Fibroblast of pulmonary artery (primary cell): ENCODE measurements at places on chromosomes 5 and 9.
A peak's percentile ranks its signal among the peaks of the same experiment; 100 is the strongest.

- DNase-seq: peak; percentile 5
Observed at GRCh38 chr5:165620394-165620793, 2115.0 kb downstream of the MAT2B start.

GRCh38 chr5:5066276-5067186, 73.6 kb upstream of the ADAMTS16 start:
- DNase-seq: no peak

DNA sequence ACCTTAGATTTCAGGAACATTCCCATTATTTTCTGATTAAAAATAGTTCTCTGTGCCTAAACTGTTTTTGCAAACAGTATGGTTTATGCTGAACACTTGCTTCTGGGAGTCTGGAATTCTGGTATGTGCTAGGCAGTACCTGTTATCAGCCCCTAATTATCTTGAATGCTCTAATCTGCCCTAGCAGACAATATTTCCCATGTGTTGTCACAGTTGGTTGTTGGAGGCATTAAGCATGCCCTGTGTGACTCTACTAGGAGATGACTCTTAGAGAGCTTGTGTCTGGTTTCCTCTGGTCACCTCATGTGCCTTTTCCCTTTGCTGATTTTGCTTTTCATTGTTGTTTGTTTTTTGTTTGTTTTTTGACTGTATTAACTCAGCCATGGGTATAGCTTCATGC, 36.6 kb downstream of the UHRF2 start:
- DNase-seq: no peak

- no peak for DNase-seq
Observed at GRCh38 chr9:99182356-99182755, 39.4 kb downstream of the ALG2 start.

GRCh38 chr9:134922932-134923240, 5.2 kb upstream of the FCN1 start:
- no peak for DNase-seq

GRCh38 chr5:27701931-27702903, 663.8 kb upstream of the CDH9 start:
- DNase-seq: peak; percentile 58

- DNase-seq: no peak
Observed at GRCh38 chr9:87593359-87593980, 95.8 kb downstream of the DAPK1 start.

DNA sequence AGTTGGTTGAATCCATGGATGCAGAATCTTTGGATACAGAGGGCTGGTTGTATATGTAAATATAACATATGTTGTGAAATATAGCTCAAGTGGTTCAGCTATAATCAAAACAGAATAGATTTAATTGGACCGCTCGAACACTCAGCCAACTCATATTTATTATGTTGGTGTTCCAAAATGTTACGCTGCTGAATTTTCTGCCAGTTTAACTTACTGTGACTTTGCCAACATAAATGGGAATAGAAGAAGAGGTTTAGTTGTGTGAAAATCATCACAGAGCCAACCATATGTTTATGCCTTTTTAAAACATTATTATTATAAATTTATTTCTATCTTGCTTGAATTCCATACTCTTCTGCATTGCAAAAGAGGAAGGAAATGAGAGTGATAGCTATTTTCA, 178.2 kb upstream of the FBXL7 start:
- DNase-seq: no peak

DNA sequence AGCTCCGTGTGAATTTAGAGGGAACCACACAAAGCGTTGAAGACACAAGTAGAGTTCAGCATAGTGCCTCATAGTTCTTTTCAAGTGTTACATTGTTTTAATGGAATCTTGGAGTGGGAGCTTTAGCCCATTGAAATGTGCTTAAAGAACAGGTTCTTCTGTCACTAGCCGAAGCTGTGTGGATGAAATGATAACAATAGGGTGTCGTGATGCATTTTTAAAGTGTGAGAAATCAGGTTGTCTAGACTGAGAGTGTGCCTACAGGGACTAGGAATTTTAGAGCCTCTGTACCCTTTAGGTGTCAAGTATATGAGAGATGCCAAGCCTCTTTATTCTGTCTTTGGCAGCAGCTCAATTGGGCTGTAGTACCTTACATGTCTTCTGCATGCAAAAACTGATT, 83.0 kb downstream of the NDUFS4 start:
- DNase-seq: no peak

- DNase-seq: peak; percentile 65
Observed at GRCh38 chr5:110817459-110817858, 78.7 kb downstream of the SLC25A46 start.

- peak; percentile 12 for DNase-seq
Observed at GRCh38 chr5:105684799-105685198, 1985.9 kb downstream of the EFNA5 start.

- DNase-seq: no peak
Observed at GRCh38 chr9:76191493-76191892, 202.7 kb downstream of the RFK start.

DNA sequence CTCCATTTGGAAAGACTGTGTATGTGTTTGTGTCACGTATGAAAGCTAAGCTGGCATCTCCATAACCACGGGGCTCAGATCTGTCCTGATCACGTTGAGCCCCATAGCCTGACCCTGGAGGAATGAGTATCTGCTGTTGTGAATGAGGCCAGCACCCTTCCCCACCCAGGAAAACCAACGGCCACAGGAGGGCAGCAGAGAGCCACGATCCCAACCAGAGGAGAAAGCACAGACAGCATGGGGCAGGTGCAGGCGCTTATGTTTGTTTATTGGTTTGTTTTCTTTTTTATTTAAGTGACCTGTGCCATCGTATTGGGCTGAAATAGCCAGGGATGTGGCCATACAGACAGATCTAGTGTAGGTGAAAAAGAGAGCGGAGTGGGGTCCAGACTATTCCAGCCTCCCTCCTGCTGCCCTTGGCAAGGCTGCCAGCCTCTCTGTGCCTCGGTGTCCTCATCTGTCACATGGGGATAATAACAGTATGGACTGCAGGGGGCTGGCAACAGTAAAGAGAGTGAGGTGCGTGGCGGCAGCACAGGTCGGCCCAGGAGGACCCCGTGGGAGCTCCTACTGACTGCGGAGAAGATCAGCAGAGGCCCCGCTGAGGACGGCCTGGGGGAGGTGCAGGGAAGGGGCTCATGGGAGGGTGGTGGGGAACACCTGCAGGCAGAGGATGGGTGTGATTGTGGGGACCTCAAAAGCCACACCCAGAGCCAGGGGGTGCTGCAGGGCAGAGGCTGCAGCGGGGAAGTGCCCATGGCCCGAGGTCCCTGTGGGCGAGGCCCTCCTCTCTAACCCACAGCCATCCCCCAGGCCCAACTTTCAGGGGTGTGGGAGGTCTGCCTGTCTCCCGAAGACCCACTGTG, 12.1 kb downstream of the OR2V2 start:
- DNase-seq: peak; percentile 83

DNA sequence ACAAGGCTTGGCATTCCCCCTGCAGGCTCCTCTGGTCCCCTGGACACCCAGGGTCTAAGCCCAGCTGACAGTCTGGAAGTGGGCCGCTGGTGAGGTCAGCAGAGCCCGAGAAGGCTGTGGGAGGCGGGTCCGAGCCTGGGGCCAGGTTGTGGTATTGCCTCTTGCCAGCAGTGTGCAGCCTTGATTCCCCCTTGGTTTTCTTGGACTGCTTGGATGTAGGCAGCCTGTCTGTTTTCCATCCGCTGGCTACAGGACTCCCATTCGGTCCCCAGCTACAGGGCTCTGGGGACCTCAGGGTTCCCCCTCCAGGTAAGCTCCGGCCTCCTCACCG, 1.6 kb downstream of the AIF1L start:
- no peak for DNase-seq

- no peak for DNase-seq
Observed at GRCh38 chr5:75716715-75717081, 539 bp downstream of the POC5 start.

- peak; percentile 68 for DNase-seq
Observed at GRCh38 chr9:78325343-78325742, 28.4 kb downstream of the PSAT1 start.

- no peak for DNase-seq
Observed at GRCh38 chr5:177982072-177982727, 13.8 kb downstream of the PROP1 start.

DNA sequence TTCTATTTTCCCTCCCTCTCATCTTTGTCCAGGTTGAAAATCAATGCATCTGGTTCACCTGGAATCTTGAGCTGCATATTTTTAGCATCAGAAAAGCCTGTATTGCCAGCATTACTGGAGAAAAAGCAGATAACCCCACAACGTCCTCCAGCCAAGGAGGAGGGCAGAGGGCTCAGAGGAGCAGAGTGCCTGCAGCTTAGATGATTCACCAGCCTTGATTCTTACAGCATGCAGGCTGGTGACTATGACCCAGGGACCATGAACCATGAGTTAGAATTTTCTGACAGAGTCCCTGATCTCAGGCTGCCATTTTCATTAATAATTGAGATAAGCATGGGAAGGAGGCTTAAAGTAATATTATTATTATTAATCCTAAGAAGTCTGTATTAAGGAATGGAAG, 278.2 kb downstream of the BRINP1 start:
- no peak for DNase-seq

- no peak for DNase-seq
Observed at GRCh38 chr5:157290981-157291711, 25.2 kb downstream of the CYFIP2 start.

- no peak for DNase-seq
Observed at GRCh38 chr5:58491216-58491892, at the start of gene GAPT. Gene GAPT, plus strand, starts transcription at chr5:58491435. Its CDS starts 3,102 bp downstream, at chr5:58494537.

DNA sequence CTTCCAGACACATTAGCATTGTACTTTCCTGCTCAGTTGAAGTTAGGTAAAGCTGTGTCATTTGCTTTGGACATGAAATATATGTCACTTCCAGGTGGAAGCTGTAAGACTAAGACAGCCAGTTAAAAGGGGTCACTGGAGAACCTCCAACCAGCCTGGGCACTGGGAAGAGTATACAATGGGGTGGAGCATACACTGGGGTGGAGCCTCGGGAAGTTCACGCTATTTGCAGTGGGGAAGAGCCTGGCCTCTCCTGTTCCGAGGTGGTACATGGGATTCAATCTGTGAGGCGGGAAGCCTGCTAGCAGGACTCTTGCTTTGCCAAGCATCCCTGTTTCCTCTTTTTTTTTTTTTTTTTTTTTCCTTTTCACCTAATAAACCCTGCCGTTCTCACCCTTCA, 145.3 kb downstream of the TTC39B start:
- DNase-seq: no peak

DNA sequence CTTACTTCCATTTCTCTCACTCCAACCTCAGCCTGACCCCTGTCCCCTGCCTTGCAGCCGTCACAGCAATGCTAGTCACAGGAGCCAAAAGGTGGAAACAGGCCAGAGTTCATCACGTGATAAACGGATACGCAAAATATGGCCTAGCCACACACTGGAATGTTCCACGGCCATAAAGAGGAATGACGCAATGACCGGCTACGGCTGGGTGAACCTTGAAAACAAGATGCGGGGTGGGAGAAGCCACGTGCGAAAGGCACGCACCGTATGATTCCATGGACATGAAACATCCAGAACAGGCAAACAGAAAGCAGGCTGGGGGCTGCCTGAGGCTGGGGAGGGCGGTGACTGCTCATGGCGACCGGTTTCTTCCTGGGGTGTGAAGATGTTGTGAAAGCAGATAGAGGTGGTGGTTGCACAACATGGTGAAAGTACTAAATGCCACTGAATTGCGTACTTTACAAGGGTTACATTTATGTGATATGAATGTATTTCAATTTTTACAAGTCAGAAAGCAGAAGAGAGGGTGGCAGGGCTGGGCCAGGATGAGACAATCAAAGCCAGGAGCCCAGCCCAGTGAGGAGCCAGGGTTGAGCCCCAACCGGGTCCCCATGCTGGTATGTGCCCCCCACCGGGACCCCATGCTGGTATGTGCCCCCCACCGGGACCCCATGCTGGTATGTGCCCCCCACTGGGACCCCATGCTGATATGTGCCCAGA, 117.8 kb upstream of the SARDH start:
- peak; percentile 64 for DNase-seq

DNA sequence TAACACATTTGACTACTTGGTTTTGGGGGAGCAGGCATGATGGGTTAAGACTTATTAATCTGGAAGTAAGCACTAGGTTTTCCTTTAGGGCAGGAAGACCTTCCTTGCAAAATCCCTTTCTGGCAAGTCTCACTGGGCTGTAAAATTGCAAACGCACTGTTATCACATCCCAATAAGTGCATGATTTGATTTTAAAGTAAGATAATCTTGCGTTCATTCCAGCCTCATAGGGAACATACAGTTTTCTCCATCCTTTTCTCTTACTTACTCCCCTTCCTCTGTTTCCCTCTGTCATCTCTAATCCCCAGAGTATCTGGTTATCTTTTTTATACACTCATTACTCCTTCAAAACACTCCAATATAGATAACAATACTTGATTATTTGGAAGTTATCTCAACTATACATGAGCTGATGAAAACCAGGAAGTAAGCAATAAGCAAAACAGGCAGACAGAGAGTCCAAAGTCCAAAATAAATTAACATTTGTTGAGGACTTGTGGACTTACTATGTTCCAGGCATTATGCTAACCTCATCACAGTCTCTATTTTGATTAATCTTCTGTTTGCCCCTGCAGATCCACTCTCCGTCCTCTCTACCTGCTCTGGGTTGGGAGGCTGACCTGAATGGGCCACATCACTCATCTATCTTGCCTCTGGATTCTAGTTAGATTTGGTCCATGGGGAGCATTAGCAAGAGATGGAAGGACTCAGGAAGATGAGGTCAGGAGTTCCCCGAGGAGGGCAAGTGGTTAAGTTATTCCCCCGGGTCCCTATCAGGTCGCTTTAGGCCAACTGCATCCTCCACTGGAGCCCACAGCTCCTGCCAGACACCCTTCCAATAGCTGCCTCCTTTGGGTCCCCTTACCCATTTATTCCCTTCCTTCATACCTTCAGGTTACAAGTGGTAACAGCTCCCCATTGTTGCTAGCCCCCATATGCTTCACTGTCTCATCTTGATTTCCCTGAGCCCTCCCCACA, 60.2 kb downstream of the SLC22A5 start:
- no peak for DNase-seq

DNA sequence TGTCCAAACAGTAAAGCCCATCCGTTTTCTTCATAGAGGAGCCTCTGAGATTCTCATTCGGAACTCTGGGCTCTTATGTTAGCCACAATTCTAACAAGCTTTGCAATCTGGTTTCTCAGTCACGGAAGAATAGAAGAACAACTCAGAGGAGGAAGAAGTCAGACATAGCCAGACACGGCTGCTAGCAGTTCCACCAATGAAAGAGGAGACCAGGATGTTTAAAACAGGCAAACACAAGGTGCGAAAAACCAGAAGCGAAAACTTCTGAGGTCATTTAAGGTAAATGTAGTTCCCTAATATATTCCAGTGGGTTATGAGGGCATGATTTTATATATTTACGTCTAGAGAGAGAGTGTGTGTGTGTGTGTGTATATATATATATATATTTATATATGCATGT, 34.1 kb upstream of the GDNF start:
- DNase-seq: no peak
